ENCODE measurements at places on chromosomes 1 and 21. TPM values are rescaled to one million over a fixed set of nuclear protein-coding genes. Genes with fewer than 3 reads are reported as not detected.

DNA sequence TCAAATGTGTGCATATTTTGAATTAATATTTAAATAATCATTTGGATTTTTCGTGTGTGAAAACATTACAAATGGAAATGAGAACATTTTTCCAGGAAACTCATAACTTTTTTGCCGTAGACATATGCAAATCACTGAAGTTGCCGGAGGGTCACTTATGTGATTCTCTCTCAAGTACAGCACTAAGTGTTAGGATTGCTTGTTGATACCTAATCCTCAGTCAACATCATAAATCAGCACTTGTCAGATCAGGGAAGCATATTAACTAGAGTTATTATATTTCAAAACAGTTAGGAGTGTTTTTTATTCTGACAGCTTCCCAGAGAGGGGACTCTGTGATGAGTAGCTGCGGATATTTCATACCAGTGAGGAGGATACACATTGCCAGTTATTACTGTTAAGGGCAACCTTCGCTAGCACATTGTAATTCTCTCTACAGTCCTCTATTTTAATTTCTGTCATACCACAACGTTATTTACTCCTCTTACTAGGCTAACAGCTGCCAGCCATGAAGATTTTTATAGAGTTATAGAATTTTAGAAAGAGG, 41.5 kb downstream of the NCAM2 start:
- DNase-seq, result no peak

GRCh38 chr1:15397236-15397635, 12.5 kb upstream of the EFHD2 start:
- no peak for DNase-seq

DNA sequence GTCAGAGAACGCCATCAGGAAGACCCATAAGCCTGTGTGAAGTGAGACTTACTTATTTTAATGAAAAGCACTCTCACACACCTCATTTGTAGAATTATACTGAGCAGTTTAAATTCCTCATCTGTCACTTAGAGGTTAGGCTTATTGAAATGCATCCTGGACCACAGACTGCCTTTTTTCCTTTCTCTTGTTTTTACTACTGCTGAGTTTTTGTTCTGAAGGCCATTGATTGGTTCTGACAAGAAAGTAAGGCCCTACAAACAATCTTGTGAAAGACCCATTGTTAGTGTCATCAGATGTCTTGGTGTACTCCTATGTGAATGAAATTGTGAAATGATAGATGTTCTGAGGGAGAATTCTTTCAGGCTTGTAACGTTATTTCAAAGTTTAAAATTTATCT, 1343.3 kb upstream of the ADGRL2 start:
- no peak for DNase-seq

GRCh38 chr1:164061528-164061927, 497.5 kb upstream of the PBX1 start:
- DNase-seq, result no peak

DNA sequence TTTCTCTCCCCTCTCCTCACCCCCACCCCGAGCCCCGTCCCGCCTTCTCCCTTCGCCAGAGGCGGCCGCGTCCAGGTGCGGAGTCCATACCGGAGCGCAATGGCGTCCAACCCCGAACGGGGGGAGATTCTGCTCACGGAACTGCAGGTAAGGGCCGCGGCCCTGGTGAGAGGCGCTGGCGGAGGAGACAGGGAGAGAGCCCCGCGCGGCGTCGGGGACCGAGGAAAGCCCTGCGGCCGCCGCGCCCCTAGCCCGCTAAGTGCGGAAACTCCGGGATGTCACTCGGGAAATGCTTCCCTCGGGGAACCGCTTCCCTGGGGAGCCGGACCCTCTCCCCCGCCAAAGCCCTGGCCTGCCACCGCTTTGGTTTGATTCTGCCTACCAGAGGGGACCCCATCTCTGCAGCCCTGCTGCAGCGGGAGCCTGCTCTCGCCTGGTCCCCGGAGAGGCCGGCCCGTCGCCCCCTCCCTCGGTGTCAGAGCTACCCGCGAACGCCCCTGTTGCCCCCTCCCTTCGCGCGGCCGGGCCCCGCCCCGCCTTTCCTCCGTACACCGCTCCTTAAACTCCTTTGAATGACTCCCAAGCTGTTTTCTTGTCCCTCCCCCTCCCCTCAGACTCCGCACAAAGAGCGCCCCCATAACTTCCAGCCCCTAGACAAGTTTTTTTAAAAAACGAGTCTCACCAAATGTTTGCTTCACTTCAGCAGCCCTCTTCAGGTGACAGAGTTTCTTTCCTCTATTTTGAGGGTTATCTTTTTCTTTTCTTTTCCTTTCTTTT, 597 bp downstream of the PKN2 start:
- peak; percentile 85 for DNase-seq

GRCh38 chr1:197577580-197577979, 197.7 kb downstream of the DENND1B start:
- DNase-seq, result no peak

DNA sequence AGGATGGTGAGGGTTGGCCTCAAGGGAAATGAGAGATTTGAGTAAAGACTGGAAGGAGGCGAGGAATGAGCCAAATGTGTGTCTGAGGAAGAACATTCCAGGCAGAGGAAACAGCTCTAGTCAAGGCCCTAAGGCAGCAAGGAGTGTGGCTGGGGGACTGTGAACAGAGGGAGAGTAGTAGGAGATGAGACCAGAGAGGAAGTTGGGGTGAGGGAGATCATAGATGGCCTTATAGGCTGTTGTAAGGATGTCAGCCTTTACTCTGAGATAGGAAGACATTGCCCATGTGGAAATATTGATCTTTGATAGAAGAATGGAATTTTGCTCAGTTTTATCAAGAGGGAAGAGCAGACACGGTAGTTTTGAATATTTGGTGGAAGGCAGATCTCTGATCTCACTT, 55.2 kb upstream of the ARTN start:
- no peak for DNase-seq

DNA sequence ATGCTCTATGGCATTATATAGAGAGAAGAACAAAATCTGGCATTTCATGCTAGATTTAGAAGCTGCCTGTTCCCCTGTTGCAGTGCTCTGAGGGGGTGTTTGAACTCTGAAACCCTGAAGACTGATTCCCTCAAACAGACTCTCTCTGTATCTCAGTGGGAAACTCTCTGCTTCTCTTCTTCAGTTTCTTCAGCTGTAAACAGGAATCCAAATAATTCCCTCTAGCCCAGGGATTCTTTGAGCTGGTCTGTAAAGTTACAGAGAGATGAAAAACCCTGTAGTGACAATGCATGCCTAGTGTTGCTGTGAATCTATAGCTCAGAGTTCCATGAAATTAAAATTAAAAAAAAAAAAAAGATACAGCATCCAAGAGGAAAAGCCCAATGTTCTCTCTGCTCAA, 17.0 kb upstream of the ROR1 start:
- no peak for DNase-seq

GRCh38 chr21:44052071-44052829, 40.1 kb downstream of the TRAPPC10 start:
- no peak for DNase-seq

- no peak for DNase-seq
Observed at GRCh38 chr1:55617288-55617982, 402.3 kb upstream of the USP24 start.

DNA sequence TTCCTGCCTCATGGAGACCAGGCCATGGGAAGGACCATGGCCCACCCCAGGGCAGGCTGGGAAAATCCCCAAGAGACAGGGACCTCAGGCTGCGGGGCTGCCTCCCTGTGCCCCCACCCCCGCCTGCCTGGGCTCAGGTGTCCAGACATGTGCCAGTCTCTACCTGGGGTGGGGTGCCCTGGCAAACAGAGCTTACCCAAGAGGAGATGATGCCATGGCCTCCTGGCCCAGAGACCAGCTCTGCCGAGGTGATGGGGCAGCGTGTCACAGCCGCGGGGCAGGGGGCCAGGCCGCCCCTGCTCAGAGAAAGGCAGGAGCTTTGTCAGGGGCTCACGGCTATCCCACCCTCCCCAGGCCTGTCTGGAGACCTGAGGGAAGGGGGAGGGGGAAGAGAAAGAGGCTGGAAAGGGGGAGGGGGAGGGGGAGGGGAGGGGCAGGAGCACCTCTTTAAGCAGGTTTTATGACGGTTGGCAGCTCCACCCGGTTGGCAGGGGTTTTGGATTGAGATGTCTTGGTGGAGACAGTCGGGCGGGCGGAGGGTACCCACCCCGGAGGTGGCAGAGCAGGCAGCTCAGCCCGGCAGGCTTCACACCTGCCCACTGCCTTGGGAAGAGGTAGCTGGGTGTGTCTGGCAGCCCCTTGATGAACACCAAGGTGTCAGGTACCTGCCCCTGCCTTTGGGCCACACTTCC, 101.5 kb upstream of the IFFO2 start:
- no peak for DNase-seq

GRCh38 chr1:178271471-178271870, 177.6 kb downstream of the RASAL2 start:
- no peak for DNase-seq

DNA sequence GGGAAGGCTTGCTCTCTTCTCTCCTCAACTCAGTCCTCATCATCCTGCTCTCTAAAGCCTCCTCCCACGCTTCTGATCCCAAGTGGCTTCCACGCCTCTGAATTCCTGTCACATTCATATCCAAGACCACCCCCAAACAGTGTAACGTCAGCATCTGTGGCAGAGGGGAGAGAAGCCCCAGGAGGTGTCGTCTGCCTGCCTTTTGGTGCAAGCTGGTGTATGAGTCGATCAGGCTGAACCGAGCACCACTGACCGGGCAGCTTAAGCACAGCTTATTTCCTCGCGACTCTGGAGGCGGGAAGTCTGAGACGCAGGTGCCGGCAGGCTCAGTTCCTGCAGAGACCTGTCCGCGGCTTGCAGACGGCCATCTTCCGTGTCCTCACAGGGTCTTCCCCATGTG, 123.8 kb upstream of the RAB4A start:
- peak; percentile 20 for DNase-seq

DNA sequence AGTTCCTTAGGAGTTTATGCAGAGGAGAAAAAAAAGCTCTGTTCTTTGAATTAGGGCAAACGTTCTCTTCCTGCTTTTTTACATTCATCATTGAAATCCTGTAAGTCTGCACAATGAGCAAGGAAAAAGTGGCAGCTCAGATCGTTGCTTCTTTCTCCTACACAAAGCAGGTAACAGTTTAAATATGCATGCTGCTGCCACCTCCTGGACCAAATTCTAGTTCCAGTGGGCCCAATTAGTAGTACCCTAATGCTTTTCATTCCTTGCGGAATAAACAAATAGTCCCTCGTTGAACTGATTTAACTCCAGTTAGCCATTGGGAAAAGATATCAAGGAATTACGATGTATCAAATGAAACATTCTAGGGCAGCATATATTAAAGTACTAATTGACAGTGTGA, 20.1 kb downstream of the YTHDF2 start:
- no peak for DNase-seq

- DNase-seq, result no peak
Observed at GRCh38 chr1:167663002-167663772, 33.2 kb downstream of the RCSD1 start.

DNA sequence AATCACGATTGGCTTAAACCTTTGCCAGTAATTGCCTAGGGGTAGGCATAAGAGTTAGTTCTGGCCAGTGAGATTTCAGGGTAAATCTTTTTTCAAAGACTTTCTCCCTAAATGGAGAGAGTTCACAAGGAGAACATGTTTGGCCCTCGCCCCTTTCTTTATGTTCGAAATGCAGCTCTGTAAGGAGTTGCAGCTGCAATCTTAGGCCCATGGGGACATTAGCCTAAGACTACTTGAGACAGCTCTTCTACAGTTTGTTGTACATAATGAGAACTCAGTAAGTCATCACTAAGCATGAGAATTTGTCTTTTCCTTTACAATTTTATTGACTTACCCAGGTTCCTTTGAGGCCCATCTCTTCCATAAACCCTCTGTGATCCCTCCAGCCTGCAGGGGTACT, 40.4 kb upstream of the GADD45A start:
- DNase-seq, result no peak

- no peak for DNase-seq
Observed at GRCh38 chr1:191551019-191551418, 607.2 kb upstream of the RGS18 start.

DNA sequence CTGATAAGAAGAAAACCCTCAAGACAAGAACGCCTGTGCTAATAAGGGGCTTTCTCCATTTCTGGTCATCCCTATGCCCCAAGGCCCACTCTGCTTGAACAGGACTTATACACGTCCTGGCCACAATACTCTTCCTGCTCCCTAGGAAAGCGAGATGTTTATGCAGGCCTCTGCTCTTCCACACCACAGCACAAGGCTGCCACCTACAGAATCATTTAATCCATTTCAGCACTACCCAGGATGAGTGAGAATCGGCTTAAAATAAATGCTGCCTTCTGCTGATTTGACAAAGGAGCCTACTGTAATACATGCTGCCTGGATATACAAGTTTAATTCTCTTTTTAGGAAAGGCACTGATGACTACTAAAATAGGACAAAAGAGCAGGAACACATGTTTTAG, 29.4 kb downstream of the FRRS1 start:
- DNase-seq, result peak; percentile 20

GRCh38 chr1:103931891-103932290, 182.2 kb downstream of the AMY1C start:
- no peak for DNase-seq

GRCh38 chr1:3501856-3502640, 47.6 kb downstream of the ARHGEF16 start:
- DNase-seq, result peak; percentile 90

DNA sequence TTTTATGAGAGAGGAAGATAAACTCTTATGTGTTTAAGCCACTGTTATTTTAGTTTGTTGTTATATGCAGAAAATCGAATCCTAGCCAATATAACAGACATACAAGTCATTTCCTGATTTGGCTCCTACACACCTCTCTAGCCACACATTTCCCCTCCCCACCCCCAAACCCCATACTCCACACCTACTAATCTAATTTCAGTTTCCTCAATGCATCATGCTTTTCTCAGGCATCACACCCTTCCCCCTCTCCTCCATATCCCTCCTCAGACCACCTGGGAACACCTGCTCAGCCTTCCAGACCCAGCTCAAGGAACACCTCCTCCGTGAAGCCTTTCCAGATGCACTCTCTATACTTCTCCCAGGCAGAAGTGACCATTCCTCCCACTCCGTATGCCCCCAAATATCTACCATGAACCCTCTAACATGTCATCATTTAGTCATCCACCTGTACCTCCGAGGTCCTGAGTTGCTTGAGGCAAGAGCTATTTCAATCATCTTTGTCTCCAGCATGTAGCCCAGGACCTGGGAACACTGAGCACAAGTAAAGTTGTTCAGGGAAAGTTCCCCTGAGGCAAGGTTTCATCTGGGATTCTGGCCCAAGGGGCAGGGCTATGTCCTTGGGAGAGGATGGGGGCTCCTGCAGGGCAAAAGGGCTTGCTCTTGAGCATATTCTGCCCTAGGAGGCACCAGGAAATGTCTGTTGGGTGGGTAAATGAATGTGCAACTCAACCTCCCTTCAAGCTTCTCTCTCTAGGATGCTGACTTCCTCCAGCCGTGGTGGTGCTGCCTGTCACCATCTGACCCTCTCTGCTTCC, 126.8 kb downstream of the HIVEP3 start:
- DNase-seq, result no peak

- no peak for DNase-seq
Observed at GRCh38 chr1:220189750-220190347, 82.4 kb downstream of the RAB3GAP2 start.

The PDC gene
- not detected for total RNA-seq

The SEMA6C gene
- total RNA-seq, result 16.3 TPM

The CR1L gene
- 12.5 TPM for total RNA-seq

The OPTC gene
- total RNA-seq, result 1.2 TPM

The IL12RB2 gene
- total RNA-seq, result 0.81 TPM

The HAO2 gene
- total RNA-seq, result 0.53 TPM

The COL24A1 gene
- 1.0 TPM for total RNA-seq

The MATN1 gene
- total RNA-seq, result 0.24 TPM

The CRYBG2 gene
- 14.4 TPM for total RNA-seq

The LENEP gene
- total RNA-seq, result 0.48 TPM

Data from WTC11 (cell line).